ENCODE measurements at places on chromosomes 11 and 22.
A peak's percentile ranks its signal among the peaks of the same experiment; 100 is the strongest.

DNA sequence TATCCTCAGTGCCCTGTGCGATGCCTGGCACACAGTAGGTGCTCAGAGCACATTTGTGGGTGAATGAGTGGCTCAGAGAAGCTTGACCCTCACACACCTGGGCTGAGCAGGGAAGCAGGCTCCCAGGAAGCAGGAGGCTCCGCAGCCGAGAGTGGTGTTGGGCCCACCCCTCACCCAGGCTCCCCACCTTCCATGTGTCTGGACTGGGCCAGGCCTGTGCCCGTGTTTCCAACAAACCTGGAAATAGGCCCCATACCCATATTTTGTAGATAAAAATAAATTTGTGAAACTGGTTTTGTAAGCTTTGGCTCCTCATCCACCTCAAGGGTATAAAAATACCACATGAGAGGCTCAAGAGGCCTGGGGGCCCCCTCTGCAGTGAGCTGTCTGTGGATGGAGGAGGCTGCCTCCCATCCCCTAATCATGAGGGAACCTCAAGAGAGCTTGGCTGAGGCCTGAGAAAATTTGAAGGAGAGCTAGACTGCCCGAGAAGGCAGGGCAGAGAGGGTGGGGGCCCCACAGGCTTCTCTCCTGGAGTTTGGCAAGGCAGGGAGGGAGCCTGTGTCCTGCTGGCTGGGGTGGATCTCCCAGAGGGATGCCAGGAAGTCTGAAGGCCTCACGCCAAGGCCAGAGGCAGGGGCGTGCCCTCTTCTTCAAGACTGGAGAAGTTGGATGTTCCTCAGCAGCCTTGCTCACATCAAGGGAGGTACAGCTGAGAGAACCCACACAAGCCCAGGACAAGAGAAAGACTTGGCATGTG is 147.0 kb upstream of the NECTIN1 start:
- DNase-seq: no peak

DNA sequence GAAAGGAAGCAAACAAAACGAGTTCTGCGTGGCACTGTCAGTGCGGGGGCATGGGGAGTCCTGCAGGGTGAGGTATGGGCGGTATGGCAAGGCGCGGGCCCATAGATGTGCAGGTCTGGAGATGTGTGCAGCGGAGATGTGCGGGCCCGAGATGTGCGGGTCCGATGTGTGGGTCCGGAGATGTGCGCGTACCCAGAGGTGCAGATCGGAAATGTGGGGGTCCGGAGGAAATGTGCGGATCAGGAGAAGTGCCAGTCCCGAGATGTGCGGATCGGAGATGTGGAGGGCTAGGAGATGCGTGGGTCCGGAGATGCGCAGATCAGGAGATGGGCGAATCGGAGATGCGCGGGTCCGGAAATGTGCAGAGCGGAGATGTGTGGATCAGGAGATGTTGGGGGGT is 35.9 kb downstream of the CDPF1 start:
- no peak for DNase-seq

- no peak for DNase-seq
These were observed 60.2 kb downstream of the MICAL3 start for GRCh38 chr22:17964156-17964555.

DNA sequence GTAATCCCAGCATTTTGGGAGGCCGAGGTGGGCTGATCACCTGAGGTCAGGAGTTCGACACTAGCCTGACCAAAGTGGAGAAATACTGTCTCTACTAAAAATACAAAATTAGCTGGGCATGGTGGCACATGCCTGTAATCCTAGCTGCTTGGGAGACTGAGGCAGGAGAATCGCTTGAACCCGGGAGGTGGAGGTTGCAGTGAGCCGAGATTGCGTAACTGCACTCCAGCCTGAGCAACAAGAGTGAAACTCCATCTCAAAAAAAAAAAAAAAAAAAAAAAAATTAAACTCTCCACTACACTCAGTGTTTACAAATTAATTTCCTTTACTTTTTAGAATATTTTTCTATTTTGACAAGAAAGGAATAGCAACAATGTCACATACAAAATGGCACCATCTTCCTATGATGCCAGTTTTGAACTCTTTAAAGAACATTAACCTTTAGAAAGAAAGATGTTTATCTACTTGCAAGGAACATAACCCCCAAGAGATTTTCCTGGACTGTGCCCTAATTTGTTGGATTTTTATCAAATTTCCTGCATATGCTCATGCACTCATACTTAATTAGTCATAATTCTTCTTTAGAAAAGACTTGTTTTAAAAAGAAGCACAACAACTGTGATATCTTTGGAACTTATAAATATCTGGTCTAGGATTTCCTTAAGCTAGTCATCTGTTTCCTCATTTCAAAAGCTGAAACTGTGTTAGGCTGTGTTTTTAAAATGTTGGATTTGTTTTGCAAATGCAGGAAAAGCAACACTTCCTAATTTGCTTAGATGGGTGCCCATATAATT is 22.6 kb upstream of the HIPK3 start:
- no peak for DNase-seq

GRCh38 chr11:69705351-69705811 is 1.6 kb upstream of the FGF19 start:
- DNase-seq: no peak

DNA sequence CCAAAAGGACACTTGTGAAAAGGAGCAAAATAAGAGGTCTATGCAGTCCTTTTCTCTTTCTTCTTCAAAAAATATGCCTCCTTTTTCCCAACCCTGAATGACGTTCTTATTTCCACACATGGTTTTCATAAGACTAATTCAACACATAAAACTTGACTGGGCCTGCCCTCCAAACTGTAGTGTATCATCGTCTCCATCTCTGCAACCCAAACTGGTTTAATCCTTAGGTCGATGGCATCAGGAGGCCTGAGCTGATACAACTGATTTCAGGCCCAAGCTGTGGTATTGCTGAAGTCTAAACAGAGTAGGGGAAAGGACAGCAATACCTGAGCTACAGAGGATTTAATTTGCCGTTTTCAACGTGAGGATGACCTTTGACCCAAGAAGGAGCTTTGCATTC is 130.0 kb upstream of the MTNR1B start:
- DNase-seq: no peak

DNA sequence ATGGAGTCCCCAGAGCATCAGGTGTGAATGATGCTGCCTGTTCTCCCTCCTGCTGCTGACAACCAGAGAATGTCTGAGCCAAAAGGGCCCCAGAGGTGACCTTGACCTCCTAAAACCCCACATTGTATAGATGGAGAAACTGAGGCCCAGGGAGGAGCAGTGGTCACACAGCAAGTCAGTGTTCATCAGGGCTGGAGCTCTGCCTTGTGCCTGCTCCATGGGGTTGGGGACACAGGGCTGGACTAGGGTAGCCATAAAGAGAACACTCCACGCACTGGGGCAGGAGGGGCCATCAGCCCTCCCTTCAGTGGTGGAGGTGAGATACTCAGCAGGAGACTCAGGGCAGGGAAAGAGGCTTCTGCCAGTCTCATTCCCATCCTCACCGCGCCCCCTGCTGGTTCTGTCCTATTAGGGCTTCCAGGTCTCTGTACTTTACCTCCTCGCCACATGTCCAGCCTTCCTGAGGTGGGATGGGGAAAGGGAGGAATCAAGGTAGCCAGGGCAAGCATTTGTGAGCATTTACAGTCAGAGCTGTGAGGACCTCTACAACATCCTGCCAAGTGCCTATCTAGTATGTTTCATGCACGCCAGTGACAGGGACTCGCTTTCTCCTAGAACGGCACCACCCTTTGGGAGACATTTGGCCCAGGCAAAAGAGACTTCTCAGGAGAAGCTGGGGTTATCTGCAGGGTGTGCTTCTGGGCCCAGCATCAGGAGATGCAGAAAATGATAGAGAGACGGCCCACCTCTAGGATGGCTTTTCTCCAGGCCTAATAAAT is 43.2 kb downstream of the NEU3 start:
- peak; percentile 48 for DNase-seq

- no peak for DNase-seq
These were observed 43.9 kb downstream of the BBOX1 start for GRCh38 chr11:27084518-27084917.

- no peak for DNase-seq
These were observed 762 bp downstream of the ANKRD13D start for GRCh38 chr11:67289651-67290479.

DNA sequence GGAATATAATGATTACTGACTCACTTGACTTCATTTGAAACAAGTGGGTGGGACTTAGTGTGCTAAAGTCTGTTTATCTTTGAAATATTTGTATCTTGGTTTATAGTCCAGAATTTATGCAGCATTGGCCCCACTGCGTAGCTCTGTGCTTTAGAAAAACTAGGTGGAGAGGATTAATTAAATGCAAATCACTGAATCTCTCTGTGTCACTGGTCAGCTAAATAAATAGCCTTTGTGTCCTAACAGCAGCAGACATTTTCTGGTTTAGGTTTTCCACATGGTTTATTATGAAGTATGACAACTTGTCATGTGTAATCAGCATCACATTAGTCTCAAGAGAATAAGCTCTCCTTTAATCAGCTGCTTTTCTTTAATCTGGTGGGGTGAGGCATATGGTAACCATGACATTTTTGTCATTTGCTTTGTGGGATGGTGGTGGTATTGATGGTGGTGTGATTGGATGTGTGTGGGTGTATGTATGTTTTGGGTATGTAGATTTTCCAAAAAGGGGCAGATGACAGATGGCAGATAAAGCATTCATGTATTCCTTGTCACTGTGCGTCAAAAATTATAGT is 33.9 kb downstream of the BCL2L13 start:
- no peak for DNase-seq

- no peak for DNase-seq
These were observed 67.1 kb upstream of the TSPAN18 start for GRCh38 chr11:44659641-44660040.

DNA sequence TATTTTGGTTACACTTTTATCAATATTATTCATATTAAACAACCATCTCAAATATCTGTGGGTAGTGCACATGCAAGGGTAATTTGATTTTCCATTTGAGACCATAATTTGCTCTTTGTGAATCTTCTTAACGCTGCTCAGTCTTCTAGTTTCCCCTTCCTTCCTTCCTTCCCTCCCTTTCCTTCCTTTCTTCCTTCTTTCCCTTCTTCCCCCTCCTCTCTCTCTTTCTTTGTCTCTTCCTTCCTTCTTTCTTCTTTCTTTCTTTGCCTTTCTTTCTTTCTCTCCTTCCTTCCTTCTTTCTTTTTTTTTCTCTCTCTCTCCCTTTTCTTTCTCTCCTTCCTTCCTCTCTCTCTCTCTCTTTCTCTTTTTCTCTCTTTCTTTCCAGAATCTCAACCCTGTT is 4.1 kb upstream of the RNF26 start:
- no peak for DNase-seq

DNA sequence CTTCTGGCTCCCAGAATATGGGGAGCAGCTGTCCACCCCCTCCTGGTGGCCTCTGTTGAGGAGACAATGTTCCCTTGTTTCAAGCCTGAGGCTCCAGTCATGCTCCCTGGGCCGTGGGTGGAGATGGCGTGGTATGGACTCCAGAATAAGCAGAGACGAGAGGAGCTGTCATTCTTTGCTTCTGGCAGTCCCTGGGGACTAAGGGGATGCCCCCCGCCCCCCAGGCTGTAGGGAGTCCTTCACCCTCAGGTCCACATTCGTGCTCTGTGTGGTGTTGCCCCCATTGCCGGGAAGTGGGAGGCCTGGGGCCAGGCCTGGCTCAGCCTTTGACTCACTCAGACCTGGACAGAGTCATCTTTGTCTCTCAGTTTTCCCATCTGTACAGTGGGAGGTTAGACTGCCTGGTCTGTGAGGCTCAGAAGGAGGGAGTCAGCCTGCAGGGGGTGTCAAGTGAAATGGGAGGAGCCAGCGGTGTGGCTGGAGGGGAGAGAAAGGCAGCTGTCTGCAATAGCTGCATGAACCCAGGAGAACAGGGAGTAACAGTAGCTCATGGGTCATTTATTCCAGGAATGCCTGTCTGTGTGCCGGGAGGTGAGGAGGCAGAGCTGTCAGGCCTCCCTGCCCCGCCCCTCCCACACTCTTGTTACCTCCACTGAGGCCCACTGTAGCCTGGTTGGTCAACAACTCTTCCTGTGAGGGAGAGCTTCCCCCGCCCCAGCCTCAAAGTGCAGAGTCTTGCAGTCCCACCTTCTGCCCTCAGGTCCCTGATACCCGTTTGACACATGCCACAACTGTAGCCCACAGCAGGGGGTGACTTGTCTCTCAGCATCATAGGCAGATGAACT is 6.3 kb downstream of the ARHGEF17 start:
- no peak for DNase-seq

DNA sequence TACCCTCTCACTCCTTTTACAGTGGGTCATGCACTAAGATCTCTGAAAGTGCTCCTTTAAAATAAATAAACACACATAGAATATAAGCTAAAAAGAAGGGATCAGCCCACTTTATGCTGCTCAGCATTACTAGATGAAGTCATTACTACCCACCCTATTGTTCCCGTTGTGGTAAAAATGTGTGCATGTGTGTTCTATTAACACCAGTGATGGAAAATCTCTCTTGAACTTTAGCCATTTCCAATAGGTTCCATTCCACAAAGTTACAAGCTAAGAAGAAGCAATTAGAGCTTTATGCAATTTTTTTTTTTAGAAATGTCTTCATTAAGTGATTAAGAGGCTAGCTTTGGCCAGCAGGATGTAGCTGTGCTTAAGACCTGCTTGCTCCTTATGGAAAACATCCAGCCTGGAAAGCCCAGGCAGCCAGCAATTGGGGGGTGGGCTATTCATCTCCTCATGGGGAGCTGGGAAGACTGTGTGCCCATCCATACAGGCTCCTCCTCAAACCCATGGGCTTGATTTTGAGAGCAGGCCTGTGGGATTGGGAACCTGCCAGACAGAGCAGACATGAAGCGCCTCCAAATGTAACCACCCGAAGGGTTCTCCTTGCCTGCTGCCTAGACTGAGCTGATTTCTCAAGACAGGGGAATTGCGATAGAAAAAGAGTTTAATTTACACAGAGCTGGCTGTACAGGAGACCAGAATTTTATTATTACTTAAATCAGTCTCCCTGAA is 92.9 kb upstream of the PARVA start:
- no peak for DNase-seq

- no peak for DNase-seq
These were observed 537.1 kb upstream of the LRRC4C start for GRCh38 chr11:41996533-41996932.

DNA sequence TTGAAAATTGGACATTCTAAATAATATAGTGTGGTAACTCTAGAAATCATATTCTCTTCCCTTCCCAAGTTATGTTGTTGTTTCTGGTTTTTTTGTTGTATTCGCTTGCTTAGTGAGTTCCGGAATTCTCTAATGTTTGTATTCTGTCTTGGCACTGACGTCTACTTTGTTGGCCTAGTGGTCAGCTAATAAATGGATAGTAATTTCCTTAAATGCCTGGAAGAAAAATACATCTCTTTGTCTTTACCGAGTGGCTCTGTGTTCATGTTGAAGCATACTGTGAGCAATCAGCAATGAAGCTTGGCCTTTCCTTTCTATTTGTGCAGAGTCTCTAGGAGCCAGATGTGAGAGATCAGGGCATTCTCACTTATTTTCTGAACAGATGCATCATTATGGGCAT is 1225.7 kb downstream of the JRKL start:
- no peak for DNase-seq
